ENCODE measurements at places on chromosomes 12 and 14.

- DNase-seq = no peak
Measured at GRCh38 chr14:97077253-97077653, 280.1 kb downstream of the VRK1 start.

GRCh38 chr14:73722581-73722980 lies 8.4 kb upstream of the PNMA1 start:
- DNase-seq = no peak

DNA sequence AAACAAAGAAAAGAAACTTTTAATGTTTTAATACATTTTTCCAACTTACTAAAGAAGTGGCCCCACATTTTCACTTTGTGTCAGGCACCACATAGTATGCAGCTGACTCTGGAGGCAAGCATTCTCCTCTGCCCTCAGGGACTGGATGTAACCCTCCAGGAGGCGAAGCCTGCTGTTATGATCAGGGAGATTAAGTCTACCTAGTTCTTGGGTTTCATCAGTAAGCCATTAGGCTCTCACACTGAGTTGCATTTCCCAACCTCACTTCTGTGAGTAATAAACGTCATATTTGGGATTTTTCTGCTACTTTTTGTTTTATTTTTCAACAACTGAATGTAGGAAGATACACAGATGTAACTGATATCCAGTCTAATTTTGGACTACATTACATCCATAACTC lies 101.2 kb upstream of the LRFN5 start:
- DNase-seq = no peak

GRCh38 chr12:26740991-26741390 lies 92.0 kb downstream of the ITPR2 start:
- DNase-seq = no peak

- no peak for DNase-seq
Measured at GRCh38 chr14:30874120-30874998, at the start of gene COCH. Gene COCH (plus strand): TSS chr14:30874559. CDS start chr14:30874939, 380 bp downstream.

DNA sequence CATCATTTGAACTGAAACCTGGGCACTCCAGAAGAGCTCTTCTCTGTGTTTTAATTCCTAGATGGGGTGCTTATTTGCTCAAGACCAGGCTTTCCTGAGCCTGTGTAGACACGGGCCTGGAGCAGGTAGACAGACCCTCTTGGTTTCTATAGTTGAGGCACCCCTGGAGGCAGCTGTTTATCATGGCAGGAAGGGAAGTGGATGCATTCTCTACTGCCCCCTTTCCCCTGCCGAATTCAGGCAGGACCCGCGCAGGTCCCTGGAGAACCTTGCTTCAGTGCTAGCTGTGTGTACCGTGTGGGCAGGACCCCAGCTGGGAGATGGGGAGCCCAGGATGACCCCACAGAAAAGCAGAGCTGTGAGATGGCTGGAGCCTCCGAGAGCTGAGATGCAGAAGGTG lies 6.0 kb downstream of the CACNA1C start:
- DNase-seq = no peak

GRCh38 chr12:6069437-6070093 lies 54.9 kb downstream of the VWF start:
- no peak for DNase-seq

DNA sequence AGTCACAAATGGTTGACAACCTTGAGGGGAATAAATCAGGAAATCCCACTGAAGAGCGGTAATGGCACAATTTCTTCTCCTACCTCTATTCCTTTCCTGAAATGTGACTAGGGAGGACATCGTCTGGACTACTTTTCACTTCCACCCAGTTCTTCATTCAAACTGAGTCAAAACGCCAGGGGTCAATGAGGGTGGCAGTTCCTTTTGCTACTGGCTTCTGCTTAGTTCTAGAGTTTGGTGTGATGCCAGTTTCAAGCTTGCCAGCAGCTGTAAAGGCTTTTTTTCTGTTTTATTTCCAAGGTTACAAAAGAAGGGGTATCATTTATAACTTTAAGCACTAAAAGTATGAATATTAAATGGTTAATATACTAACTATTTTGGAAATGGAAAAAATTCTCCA lies 286.5 kb downstream of the SOX5 start:
- DNase-seq = no peak

DNA sequence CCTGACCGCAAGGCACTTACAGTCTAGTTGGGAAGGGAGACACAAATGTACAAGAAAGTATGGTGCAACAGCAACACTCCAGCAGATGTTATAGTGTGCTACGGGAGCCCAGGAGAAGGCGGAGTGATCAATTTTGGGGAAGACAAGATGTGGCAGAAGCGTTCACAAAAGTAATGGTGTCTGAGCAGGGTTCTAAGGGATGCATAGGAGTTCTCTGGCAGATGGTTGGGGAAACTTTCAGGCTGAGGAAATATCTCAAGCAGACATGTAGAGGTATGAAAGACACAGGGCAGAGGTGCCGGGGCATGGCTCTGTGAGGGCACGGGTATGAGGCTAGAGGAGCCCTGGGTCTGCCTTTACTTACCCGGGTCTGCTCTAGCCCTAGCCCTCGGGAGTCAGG lies 5.1 kb upstream of the TNFRSF1A start:
- no peak for DNase-seq

DNA sequence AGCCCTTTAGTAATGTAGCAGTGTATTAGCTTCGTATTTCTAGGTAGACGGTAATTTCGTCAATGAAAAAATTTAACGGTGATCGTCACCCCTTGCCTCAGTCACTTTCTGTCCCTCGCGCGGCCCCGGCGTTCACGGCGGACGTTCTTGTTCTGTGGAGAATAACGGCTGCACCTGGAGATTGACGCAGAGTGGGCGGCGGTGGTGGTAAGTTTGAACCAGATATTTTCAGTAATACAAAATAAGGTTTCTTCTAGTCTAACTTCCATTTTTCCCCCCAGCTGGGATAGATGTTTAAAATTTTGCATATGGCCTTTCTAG lies 341 bp downstream of the ZNF10 start:
- peak; percentile 40 for DNase-seq

GRCh38 chr14:68682166-68683103 lies 110.4 kb downstream of the ZFP36L1 start:
- no peak for DNase-seq

DNA sequence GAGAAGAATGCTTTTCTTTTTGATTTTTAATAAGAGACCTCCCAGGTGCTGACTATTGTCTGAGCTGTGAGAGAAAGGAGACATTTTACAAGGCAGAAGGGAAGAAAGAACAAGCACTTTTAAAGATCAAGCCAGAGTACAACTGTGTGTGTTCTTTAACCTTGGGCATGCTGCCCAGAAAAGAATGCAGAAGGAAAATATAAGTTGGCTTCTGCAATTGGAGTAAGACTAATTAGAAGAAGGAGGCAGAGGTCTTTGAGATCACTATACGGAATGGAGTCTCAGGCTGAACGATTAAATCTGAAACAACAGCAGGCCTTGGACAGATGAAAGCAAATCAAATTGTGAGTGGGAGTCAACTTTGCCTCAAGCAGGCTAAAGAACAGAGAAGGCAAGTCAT lies 230.5 kb downstream of the ATP23 start:
- DNase-seq = no peak

GRCh38 chr12:120639771-120640721 lies at the start of gene CABP1:
Gene CABP1 (plus strand): TSS chr12:120640626. CDS start chr12:120640686, 60 bp downstream.
- no peak for DNase-seq

DNA sequence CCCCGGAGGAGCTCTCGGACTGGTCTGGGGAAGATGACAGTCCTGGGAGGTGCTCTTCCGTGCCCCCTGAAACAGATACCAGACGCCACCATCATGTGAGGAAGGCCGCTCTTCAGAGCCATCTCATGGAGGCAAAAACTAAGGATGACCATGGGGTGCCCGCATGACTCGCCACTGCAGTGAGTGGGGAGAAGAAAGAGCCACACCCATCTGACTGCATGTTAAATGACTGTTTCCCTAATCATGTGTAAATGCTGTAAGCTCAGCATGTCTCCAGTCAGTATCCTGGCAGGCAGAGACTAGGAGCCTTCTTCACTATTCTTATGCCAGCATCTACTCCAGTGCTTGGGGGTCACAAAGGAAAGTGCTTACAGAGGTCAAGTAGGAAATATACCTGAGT lies 4.0 kb downstream of the STON2 start:
- DNase-seq = no peak

- DNase-seq = no peak
Measured at GRCh38 chr12:117790948-117791347, 177.8 kb downstream of the KSR2 start.

- no peak for DNase-seq
Measured at GRCh38 chr12:113456761-113457160, 14.9 kb downstream of the LHX5 start.

- DNase-seq = no peak
Measured at GRCh38 chr12:52506858-52507715, 13.1 kb downstream of the KRT5 start.

GRCh38 chr12:107610021-107610859 lies 75.4 kb upstream of the PWP1 start:
- DNase-seq = no peak

- no peak for DNase-seq
Measured at GRCh38 chr12:30437616-30438015, 258.1 kb downstream of the IPO8 start.

DNA sequence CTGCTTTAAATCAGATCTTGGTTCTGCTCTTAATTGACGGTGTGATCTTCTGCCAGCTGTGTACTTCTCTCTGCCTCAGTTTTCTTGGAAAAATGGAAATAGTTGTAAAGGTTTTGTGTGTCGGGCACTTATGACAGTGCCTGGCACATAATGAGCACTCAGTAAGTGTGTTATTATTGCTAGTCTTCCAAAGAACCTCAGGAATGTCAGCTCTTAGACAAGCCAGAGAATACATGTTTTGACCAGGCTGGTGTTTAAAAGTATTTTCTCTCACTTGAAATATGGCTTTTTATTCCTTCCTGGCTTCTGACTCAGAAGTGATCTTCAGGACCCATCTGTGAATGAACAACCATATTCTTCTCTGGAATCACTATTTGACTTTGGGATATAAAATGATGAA lies 304.1 kb downstream of the SNAPC1 start:
- no peak for DNase-seq

DNA sequence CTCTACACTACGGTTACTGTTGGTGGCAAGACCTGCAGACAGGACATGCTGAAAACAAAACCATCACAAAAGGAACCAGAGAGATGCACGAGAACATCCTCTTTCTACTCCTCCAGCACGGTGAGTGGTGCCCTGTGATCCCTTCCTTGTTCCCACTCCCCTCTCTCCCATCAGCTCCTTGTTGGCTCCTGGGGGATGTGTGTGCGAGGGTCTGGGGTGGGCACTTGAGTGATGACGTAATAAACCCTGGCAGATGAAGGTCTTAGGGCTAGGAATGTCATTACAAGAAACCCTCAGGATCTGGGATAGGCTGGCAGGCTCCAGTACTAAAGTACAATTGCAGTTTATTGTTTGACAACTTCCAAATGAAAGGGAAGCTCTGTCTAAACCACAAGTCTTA lies 261.5 kb downstream of the FOXN3 start:
- DNase-seq = no peak

DNA sequence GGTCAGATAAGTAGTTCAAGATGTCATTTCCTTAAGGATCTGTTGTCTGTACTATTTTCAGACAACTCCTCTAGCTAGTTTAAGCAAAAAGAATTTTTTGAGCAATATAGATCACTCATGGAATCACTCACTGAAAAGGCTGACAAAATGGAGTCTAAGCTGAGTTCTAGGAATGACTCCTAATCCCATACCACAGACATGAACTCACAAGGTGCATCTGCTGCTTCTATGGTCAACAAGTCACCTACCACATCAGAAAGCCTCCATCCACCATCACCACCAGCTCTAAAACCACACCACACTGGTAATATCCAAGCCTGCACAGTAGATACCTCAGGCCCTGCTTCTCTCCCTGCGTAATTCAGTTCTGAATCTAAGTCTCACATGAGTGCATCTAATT lies 33.0 kb downstream of the PWP1 start:
- no peak for DNase-seq

GRCh38 chr12:128842579-128842978 lies 10.7 kb upstream of the GLT1D1 start:
- DNase-seq = no peak

- no peak for DNase-seq
Measured at GRCh38 chr12:9668161-9669018, 1.1 kb upstream of the CLEC2D start.

GRCh38 chr12:27616356-27617142 lies 79.7 kb upstream of the REP15 start:
- no peak for DNase-seq

All from hypothalamus (tissue), 51 donors.